ENCODE measurements at places on chromosomes 3 and 15.
A peak's percentile ranks its signal among the peaks of the same experiment; 100 is the strongest.

- no peak for DNase-seq
Observed at GRCh38 chr15:25890529-25890928, 27.4 kb upstream of the ATP10A start.

GRCh38 chr3:133209871-133210550, 171.8 kb downstream of the TMEM108 start:
- DNase-seq: no peak

DNA sequence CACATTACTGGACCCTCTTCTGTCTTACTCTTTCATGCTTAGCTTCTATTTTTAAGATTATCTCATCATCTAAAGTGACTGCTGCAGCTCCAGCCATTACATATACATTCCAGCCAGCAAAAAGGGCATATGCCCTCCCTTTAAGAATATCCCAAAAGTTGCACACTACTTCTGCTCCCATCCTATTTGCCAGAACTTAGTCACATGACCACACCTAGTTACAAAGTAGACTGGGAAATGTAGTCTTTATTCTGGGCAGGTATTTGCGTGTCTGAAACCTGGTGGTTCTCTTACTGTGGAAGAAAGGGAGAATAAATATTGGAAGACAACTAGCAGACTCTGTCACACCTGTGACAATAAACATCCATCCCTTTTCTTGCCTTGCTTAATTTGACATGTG, 341.6 kb upstream of the NR2E3 start:
- DNase-seq: no peak

GRCh38 chr15:71154607-71155200, 39.4 kb downstream of the THSD4 start:
- DNase-seq: no peak

GRCh38 chr3:54882129-54882833, 45.6 kb downstream of the LRTM1 start:
- no peak for DNase-seq

DNA sequence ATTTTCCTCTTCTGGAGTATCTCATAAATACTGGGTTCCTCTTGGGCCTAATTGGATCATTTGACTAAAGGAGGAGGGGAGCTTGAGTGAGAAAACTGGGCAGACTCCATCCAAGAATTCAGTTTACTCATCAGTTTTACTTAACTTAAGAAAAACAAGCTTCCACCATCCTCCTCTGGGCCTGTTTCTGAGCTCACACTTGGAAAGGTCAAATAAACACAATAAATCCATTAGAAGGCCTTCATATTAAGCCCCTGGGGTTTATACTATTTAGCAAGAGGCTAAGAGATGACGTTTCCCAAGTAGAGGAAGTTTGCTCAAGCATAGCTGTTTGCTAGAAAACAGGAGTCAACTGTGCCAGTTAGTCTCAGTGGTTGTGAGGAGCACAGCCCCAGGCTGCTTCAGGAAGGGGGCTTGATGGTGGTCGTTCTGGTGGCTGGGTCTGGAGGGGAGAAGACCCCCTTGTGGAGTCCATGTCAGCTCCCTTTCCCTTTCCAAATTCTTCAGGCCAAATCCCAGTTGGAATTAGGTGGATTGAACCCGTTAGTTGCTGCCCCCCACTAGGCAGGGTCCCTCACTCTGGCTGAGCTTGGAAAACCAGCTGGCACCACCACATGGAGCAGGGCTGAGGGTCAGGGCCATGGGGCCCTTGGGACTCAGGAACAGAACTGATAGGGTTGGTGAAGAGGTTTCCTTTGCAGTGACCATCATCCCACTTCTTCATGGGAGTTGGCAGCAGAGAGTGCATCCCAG, 64.8 kb downstream of the SPSB4 start:
- DNase-seq: peak; percentile 26

- no peak for DNase-seq
Observed at GRCh38 chr15:73889053-73889761, 15.8 kb downstream of the TBC1D21 start.

GRCh38 chr3:49805367-49805782, 2.3 kb downstream of the INKA1 start:
- peak; percentile 84 for DNase-seq

DNA sequence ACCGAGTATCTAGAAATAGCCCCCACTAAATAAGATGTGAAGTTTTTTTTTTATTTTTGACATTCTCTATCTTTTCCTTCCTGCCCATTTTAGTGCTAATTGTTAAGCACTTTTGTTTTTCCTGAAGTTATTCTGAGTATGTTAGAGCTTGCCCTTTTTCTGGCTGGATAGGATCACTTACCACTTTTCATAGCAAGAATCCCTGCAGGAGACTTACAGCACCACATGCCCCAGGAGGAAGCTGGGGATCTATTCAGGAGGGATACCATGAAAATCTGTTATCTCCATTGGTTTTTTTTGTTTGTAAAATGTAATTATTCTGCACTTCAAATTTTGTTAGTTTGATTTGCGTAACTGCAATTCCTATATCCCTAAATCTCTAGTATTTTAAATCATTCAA, 968.4 kb downstream of the ZPLD1 start:
- DNase-seq: no peak

- DNase-seq: no peak
Observed at GRCh38 chr3:69997631-69998307, 1.8 kb upstream of the SAMMSON start.

DNA sequence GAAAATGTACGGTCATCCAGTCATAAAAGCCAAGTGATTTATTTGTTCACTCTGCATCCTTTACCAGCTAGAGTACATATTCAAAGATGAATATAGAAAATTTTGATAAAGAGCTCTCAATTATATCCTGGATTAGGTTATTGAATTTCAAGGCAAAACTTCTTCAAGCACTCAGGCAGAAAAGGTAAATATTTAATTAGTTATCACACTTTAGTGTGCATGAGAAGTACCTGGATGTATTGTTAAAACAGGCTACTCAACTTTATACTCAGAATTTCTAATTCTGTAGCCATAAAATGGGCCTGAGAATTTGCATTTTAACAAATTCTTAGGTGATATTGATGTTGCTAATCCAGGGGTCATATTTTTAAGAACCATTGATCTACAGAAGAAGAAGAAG, 45.3 kb downstream of the ILDR1 start:
- DNase-seq: no peak

- DNase-seq: no peak
Observed at GRCh38 chr15:39211108-39211979, 369.5 kb upstream of the THBS1 start.

DNA sequence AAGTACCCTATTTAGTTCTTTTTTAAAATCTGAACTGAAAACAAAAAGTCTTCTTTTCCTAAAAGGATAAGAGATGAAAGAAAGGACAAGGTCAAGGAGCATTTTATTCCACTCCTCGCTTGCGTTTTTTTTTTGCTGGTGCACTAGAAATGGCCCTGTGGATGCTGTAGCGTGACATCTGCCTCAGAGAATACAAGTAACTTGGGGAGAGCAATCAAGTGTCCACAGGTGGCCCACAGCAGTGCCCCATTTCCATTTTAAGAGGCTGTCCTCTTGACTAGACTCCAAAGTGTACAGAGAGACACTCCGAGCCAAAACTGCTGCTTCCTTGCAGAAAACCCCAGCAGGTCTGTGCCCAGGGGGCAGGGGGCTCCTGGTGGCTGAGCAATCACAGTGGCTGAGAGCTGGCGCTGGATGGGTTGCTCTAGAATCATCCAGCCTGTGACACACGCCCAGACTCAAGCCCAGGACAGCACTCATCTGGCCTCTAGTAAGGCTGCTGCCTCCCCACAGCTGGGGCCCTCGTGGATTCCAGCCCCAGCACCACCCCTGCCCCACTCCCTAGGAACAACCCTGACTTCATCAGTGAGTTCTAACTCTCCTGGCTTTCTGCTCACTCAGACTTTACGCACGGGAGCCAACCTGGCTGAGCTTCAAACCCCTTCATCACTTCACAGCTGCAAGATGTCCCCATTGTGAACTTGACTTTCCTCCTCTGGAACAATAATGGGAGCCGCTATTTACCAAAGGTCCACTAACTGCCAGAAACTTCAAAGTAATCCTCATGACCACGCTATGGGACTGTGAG, 71.1 kb upstream of the SPATA12 start:
- no peak for DNase-seq

- DNase-seq: no peak
Observed at GRCh38 chr3:41477399-41478014, 278.2 kb downstream of the CTNNB1 start.

DNA sequence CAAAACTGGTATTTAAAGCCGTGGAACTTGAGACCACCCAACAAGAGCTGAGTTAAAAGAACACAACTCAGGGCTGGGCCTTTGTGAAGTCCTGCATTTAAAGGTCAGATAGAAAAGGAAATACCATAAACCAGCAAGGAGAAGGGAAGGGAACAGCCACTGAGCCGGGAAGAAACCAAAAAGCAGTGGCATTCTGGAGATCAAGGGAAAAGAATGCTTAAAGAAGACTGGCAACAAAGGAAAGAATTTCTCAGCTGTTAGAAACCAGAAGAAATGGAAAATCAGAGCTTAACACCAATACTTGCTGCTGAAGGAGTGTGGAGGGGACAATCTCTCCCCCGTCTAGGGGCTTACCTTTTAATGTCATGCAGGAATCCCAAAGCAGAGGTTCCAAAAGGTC, 247.4 kb upstream of the CHRNA7 start:
- DNase-seq: no peak

GRCh38 chr15:77002954-77003912, 8.3 kb downstream of the PSTPIP1 start:
- DNase-seq: no peak

DNA sequence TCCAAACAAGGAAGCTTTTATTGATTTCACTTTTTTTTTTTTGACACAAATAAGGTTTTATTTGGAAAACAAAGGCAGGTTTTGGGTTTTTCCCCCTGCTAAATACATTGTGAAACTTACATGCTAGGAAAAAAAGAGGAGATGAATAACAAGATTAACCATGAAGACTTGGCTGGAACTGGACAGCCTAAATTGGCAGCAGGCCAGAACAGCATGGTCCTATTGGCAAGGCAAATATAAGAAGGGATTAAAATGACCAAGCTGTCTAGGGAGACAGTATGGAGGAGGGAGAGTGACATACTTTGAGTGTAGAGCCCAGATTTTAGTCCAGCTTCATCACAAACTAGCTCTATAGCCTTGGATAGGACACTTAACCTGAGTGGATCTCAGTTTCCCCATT, 63.9 kb upstream of the BBX start:
- DNase-seq: no peak
